SHP77 (cell line): ENCODE measurements at places on chromosomes 11 and 22.

DNA sequence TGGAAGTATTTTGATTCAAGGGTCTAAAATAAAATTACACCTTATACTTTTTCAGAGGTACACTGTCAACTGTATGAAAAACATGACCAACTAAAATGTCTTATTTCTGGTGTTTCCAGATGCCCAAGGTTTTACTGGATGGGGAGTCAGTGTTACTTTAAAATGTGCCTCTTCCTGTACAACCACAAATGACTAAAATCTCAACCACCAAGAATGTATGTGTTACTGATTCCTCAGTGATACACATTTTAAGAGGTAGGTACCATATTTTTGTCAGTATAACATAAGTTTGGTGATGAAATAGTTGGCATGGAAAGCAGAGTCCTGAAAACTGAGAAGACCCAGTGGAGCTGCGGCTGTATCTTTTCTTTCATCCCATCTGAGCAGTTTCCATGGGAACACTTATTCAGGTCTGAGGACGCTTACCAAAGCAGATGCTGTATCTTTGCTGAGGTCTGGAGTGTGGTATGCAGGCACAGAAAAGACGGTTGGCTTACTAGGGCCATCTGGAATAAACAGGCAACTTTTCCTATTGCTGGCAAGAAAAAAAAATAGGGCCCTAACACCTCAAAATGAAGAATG is 21.2 kb upstream of the TP53AIP1 start:
- no peak for DNase-seq

DNA sequence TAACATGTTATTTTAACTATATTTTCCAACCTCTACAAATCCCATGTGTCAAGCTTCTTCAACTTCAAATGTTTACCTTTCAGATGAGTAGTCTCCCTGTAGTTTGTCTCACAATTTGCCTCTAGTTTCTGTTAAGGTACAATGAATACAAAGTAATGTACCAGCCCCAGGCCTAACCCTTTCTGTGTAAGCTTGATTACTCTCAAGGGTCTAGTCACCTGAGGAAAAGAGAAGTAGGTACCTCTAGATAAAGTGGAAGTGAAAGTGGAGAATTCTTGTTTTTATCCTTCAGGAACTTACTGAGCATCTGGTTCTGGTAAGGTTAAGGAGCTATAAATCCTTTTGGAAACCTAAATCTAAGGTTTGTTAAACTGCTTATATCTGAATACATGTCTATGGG is at the start of gene OR51A7:
Gene OR51A7 (plus strand): TSS at position 300 of the 400 bp plus-strand sequence. CDS start 3,587 bp downstream, outside the sequence.
- no peak for DNase-seq

GRCh38 chr11:63494975-63495374 is 4.0 kb upstream of the PLAAT5 start:
- no peak for DNase-seq

DNA sequence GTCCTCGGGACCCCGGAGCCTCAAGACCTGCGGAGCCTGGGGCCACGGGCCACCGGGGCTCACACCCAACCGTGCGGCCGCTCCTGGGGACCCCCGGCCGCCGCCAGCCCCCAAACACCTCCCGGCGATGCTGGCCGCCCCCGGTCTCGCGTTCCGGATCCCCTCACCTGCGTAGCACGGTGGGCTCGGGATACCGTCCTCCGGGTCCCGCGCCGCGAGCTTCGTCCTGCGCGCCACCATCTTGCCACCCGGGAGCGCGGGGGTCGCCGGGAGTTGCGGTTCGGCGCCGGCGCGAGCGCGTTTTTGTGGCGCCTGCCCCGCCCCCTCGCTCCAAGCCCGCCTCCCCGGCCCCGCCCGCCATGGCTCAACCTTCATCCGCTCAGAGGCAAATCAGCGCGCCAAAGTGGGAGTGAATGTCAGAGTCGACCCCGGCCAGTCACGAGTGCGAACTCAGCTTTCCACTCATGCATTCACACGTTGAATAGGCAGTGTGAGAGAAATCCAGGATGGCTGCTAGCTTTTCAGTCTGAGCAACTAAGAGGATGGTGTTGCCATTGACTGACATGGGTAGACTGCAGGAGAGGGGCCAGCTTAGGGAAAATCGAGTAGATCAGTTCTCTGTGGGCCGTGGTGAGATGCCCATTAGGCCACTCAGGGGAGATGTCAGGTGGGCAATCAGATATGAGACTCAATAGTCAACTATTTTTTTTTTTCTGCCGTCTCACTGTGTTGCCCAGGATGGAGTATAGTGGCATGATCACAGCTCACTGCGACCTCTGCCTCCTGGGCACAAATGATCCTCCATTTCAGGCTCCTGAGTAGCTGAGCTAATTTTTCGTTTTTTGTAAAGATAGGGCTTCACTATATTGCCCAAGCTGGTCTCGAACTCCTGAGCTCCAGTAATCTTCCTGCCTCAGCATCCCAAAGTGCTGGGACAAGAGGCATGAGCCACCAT is 28.3 kb downstream of the SERHL2 start:
- peak; percentile 53 for DNase-seq

GRCh38 chr11:74453373-74453975 is 13.9 kb downstream of the KCNE3 start:
- peak; percentile 80 for DNase-seq

DNA sequence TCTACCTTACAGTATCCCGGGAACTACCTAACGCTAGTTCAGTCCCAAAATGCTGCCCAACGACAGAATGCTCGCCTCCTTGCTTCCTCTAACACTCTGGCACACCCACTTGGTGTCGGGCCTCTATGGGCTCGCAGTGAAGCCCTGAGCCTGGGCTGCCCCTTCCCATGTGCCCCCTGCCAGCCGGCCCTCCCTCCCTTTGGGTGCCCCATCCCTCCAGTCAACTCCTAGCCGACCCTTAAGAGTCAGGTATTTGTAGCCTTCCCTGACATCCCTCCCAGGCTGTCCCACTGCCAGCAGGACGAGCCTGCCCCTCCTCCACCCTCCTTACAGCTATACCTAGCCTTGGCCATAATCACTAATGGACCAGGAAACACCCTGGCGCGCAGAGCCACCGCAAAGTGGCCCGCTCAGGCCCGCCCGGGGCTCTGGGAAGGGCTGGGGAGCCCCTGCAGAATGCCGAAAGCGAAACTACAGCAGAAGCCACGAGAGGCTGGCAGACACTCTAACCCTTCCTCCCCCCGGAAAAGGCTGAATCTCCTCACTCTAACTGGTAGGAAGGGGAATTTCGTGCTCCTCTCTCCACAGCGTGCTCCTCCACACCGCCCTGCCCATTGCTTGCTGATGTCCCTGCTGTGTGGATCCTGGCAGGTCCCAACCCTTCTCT is 8.2 kb downstream of the CBX7 start:
- DNase-seq: no peak

GRCh38 chr22:32473388-32473952 is 1.1 kb upstream of the FBXO7 start:
- peak; percentile 59 for DNase-seq

DNA sequence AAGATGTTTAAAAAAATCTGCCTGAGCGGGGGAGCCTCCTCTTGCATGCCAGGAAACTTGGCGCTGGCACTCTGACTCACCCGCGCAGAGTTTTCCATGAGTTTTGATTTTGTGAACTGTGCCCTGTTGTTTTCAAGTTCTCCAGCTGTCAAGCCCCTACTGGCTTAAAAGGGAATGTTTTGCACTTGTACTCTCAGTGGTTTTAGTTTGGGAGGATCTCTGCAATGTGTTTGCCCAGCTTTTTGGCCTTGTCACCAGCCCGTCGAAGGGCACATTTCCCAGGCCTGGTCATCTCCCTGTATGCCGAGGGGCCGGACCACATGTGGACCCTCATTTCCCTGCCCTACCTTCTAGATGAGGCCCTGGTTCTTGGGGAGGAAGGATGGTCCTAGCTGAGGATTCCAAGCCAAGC is 12.2 kb downstream of the MRGPRF start:
- DNase-seq: peak; percentile 8

DNA sequence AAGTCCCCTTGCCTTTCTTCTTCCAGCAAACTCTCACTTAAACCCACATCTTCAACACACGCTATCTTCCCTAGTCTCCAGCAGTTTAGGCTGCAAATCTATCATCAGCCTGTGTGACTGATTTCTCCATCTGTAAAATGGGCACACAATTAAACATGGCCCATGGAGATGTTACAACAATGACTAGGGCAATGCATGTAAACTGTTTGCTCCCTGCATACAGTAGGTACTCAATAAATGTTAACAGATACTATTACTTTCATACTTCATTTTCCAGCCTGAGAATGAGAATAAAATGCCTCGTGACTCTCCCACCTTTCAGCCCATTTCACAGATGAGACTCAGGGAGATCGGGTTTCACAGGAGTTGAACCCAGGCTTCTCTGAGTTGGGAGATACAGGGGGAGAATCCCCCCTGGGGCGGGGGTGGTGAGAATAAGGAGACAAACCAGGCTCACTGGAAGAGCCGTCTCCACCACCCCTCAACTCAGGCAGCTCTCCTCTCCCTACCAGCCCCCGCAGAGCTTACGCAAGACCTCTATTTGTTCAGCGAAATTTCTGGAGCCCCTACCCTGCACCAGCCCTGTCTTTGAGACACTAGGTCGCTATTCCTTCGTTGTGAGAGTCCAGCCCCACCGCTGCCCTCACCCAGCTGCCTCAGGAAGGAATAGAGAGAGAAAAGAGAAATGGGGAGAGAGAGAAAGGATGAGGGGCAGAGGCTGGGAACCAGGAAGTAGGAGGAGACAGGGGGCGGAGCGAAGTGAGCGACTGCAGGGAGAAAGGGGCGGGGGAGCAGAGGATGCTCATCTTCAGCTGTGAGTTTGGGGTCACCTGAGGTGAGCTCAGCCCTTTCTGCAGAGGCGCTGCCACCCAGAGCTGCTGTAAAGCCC is 42.1 kb upstream of the KLHL35 start:
- no peak for DNase-seq
